ENCODE measurements at places on chromosomes 3 and 15.

GRCh38 chr3:72985576-72985975 lies 11.0 kb upstream of the PPP4R2 start:
- DNase-seq: no peak

DNA sequence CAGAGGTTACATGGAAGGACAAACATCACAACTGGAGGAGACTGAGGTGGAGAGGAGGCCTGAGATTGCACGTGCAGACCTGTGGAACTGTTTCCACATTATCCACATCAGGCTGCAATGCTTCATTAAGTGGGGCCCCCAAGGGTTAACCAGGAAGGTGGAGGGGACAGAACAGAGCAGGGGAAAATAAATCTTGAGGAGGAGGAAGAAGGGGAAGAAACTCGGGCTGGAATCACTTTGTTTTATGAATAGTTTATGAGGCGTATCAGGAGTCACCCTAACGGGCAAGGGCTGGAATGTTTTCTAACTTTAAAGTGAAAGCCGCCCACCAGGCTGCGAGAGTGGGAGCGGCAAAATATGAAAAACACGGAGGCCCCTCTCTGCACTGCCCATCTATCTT lies 154.9 kb downstream of the WNT5A start:
- DNase-seq: no peak

DNA sequence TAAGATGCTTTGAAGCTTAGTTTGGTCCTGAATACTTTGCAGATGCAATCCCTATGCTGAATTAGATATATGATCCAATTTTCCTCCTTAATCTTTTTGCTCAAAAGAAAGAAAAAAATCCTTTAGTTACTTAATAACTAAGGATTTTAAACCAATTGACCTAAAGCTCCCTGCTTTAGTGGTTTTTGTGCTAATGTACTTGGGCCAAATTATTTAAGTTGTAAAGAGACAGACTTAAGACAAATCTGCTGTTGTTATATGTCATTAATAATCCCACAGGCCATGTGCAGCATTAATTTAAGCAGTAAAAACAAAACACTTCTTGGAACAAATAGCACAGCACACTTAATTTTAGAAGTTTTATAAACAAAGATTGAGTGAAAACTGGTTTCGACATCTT lies 776.1 kb upstream of the SEMA6D start:
- DNase-seq: no peak

GRCh38 chr15:68379058-68379758 lies 52.8 kb downstream of the ITGA11 start:
- no peak for DNase-seq

DNA sequence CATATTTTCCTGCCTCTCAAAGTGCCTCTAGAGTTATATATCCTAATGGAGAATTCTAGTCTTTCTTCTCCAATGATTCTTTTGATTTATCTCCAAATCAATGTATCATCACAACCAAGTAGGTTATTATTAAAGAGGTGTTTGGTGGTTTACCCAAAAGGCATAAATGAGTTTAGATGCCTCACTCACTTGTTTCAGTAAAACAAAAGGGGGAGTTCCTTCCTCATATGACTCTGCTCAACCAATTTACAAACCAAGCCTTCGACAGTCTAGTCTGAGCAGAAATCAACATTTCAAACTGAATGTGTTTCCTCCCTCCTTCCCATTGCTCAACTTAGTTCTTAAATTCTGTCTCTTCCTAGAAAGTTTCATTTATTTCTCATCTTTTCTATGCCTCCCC lies 116.5 kb downstream of the TNIK start:
- DNase-seq: no peak

DNA sequence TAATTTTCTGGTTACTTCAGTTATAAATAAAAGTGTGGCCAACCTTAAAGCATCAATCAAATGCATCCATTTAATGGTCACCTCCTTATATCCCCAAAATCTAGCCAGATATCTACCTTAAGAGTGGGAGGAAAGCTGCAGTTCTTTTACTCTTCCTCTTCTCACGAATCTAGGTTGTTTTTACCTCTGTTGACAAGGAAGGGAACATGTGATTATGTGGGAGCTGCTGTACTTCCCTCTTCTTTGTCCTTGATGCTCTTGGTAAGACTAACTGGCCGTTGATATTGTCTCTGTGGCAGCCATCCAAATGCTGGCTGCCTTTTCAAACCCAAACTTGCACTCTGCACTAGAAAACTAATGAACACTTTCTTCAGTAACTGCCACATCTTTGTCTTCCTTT lies 275.3 kb upstream of the CADM2 start:
- no peak for DNase-seq

- DNase-seq: no peak
Observed at GRCh38 chr3:125245521-125245920, 33.0 kb upstream of the SLC12A8 start.

DNA sequence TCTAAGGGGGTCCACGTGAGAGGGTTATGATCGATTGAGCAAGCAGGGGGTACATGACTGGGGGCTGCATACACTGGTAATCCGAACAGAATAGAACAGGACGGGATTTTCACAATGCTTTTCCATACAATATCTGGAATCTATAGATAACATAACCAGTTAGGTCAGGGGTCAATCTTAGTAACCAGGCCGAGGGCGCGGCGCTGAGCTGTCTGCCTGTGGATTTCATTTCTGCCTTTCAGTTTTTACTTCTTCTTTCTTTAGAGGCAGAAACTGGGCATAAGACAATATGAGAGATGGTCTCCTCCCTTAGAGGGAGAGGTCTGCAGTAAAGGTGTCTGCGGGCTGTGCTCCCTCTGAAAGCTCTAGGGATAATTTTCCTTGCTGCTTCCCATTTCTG lies 261.3 kb downstream of the XXYLT1 start:
- no peak for DNase-seq

DNA sequence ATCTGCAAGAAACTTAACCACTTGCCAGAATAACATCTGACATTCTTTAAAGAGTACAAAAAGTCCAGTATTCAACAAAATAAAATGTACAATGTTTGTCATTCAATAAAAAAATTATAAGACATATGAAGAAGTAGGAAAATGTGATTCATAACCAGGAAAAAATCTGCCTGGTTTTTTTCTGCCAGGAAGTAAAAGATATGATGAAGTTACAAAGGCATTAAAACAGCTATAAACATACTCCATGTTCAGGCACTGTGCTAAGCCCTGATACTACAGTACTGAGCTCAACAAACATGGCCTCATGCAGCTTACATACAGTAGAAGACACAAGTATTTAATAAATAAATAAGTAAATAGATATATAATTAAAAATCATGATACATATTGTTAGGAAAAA lies 178.4 kb upstream of the STT3B start:
- DNase-seq: no peak

DNA sequence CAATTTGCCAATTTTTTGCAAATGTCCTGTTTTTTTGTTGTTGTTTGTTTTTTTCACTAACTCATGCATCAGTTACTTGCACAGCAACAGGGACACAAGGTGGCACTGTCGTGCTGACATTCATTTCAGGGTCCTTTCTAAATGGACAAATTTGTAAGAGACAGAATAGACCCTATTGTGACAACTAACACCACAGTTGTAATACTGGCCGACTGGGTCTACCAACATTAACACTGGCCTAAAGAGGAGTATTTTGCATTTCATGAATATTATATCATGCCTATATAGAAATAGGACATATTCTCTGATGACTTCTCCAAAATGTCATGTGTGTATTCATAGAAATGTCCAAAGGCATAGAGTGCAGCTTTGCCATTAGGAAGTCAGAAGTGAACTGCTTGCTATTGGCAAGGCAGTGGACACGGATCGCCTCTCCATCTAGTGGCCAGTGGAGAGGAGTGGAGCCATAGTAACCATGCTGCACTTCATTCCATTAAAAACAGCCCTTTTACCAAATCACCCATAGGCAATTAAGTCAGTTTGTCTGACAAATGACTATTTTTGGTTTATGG lies 54.8 kb downstream of the ZBTB20 start:
- DNase-seq: peak; percentile 49

DNA sequence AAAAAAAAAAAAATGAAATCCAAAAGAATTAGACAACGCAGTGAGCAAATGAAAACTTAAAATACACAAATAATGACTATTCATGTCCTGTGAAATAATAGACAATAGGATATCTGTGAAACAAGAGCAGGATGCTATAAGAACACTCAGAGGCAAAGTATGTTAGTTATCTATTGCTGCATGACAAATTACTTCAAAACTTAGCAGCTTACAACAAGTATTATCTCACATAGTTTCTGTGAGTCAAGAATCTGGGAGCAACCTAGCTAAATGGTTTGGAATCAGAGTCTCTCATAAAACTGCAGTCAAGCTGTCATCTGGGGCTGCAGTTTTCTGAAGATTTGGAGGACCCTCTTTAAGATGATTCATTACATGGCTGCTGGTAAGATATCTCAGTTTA lies 36.5 kb upstream of the ZMAT3 start:
- no peak for DNase-seq

DNA sequence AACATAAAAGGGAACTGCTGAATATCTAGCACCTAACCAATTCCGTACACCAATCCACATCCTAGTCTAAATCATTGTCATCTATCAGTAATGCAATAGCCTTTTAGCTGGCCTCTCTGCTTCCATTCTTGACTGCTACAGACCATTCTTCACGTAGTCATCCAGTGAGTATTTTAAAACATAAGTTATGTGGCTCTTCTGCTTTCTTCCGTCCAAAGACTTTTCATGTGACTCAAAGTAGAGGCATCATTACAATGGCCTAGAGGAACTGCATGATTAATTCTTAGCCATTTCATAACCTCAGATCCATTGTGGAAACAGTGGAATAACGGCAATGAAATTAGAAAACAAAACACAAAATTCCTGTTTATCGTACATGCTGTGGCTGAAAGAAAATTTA lies 88.9 kb upstream of the CBLB start:
- DNase-seq: no peak

DNA sequence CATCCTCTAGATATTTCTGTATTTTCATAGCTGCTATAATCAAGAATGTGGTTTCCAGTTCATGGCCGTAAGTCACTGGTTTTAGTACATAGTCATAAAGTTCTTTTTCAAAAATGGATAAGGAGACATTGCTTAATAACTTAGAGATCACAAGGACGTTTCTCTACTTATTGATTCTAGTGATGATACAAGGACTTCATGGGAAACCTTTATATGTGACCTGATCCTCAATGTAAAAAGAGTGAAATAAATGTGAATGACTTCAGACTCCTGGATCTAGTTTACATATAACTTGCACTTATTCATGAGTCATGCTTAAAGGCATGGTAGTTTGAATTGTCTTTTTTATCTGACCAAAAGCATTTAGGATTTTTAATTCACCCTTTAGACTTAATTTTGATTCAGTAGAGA lies 35.2 kb downstream of the TSC22D2 start:
- DNase-seq: no peak

DNA sequence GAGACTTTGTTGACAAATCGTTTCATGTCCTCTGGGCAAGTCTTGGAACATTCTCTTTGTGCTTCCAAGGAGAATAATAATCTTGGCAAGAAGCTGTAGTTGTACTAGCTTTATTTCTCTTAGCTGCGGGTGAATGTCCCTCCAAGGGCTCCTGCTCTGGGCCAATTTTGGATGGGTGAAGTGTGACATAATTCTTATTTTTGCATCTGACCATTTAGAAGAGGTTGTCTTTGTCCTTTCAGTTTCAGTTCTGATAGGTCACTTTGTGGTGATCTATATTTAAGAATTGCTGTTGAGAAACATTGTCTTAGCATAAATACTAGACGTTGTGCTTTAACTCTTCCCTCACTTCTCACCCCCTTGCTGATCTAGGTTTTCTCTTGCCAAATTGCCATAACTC lies 164.8 kb upstream of the RORA start:
- no peak for DNase-seq

DNA sequence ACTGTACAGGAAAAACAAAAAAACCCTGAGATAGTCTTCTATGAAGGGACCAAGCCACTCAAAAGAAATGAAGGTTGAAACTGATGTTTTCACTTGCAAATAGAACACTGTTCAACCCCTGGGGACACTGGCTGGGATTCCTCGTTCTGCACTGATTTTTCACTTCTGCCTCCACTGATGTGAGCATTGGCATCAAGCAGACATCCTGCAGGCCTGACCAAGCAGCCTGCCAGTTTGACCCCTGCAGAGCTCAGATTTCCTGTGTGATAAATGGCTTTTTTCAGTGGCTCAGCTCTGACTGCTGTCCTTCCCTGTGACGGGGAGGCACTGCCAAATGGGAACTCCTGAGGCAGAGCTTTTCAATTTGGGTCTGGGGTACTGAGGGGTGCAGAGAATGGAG lies 50.0 kb downstream of the RASGRP1 start:
- DNase-seq: no peak

DNA sequence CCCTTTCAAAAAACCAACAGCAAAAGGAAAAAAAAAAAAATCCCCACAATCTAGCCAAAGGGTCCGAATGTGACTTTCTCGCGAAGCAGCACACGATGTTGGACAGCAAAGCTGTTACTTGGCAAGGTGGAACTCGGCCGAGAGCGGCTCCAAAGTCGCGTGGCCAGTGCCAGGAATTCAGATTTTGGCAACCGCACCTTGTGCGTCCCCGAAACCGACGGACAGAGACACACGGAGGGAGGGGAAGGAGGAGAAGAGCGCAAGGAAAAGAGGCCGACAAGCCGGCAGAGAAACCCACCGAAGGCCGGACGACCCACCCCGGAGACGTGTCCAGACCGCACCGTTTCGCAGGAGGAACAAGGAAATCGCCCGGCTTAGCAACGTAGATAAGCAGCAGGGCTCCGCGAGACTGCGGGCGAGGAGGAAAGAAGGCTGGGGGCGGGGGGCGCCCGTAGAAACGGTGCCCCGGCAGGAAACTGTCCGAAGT lies 517.3 kb downstream of the MECOM start:
- DNase-seq: no peak

GRCh38 chr3:126983653-126984390 lies 907 bp downstream of the PLXNA1 start:
- peak; percentile 19 for DNase-seq

DNA sequence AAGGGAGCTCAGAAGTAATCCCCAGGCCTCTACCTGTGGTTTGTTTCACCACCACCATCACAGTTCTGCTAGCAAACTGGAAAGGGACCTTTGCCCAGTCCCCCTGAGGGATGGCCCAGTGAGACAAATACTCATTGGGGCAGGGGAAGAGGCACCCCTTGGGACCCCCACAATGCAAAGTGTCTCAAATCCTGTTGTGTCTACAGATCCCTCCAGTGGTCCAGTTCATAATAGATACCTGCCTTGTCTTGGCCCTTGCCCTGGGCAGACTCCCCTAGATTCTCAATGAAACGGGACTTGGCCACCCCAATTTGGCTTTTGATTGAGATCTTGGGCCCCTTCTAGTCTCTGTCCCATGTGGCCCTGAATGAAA lies 43.8 kb upstream of the RAB6B start:
- no peak for DNase-seq

- DNase-seq: no peak
Observed at GRCh38 chr3:3085782-3086181, 24.4 kb downstream of the IL5RA start.

- peak; percentile 6 for DNase-seq
Observed at GRCh38 chr3:65785065-65785645, 253.6 kb downstream of the MAGI1 start.

Data from NCI-H2171 (cell line).